ENCODE measurements at places on chromosomes 4 and X.

DNA sequence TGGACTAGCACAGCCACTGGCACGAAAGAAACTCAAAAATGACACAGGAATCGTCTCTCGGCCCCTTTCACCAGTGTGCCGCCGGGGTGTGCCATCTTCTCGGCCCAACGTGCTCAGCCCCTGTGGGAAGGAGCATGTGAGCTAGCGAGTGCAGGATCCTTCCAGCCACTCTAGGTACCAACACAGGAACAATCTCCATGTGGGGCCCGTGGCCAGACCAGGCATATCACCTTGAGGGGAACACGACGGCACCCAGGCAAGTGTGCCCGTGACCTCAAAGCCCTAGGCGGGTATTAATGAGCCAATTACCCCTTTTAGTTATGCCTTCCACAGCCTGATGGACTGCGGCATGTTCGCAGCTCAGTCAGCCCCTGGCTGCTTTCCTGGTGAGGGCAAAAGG lies 231.5 kb downstream of the FAT4 start:
- no peak for DNase-seq

GRCh38 chr4:73329300-73329699 lies 70.7 kb upstream of the ANKRD17 start:
- no peak for DNase-seq

DNA sequence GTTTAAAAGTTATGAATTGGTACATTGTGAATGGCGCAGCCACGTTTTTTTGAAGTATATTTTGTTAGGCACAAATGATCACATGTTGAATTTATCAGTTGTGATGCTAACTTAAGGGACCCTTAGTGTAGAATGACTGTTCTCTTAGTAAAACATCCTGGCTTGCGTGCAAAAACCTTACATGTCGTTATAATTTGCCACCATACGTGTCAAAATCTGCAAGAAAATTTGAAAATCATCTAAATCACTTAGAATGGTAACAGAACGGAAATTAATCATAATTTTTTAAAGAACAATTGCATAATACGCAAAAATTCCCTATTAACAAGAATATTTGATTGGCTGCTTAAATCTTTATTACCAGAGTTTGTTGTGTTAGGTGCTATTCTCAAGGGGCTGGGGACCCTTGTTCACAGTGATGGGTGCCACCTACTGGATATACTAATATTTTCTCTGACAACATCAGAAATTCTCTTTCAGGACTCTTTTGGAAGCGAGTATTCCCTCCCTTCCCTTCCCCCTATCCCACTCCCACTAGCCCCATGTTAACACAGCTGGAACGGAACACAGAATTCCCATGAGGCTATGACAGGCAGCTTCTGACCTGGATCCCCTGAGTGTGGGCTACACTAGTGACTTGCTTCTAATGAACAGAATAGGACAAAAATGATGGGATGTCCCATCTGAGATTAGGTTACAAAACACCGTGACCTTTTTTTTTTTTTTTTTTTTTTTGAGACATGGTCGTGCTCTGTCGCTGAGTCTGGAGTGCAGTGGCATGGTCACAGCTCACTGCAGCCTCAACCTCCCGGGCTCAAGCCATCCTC lies 71.8 kb downstream of the SUPT20HL2 start:
- DNase-seq: no peak

DNA sequence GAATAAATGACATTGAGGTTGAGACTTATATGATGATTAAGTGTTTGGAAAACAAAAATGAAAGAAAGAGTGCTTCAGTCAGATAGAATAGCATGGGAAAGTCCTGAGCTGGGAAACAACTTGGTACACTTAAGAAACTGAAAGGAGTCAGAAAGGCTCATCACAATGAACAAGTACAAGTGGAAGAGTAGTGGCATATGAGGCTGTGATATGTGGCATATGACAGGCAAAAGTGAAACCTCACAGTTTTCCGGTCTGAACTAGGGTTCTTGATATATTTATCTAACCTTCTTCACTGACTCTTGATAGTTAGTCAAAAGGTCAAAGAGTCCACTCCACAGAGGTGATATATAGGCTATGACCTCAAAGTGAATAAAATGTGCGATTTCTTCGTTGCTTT lies 537.1 kb upstream of the CXorf51A start:
- no peak for DNase-seq

- DNase-seq: no peak
Observed at GRCh38 chr4:126269106-126269505, 954.4 kb downstream of the FAT4 start.

DNA sequence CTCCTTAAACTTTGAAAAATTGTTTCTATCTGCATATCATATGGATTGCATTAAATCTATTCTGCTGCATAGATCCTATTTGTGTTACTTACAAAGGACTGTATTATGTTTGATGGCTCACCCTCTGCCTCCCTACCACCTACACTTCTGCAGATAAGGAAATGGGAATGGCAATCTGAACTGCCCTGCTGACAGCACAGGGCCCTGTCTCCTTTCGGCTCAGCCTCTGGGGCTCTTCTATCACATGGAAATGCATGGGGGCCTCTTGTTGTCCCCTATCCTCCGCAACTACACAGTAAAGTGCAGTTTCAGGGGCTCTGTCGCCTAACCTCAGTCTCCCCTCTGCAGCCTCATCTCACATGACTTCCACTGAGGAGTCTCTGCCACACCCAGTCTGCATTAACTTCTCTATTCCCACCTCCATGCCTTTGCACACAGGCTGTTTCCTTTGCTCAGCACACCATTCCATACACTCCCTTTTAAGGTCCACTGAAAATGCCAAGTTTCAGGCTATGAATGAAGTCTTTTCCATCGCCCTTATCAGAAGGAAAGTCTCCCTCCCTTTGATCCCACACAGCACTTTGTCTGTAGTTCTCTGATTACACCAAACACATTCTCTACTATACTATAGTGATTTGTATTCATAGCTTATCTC lies 12.5 kb downstream of the RELL1 start:
- DNase-seq: no peak

- no peak for DNase-seq
Observed at GRCh38 chr4:111209706-111210105, 586.8 kb upstream of the PITX2 start.

GRCh38 chrX:129626026-129626425 lies 28.7 kb downstream of the APLN start:
- peak; percentile 61 for DNase-seq

DNA sequence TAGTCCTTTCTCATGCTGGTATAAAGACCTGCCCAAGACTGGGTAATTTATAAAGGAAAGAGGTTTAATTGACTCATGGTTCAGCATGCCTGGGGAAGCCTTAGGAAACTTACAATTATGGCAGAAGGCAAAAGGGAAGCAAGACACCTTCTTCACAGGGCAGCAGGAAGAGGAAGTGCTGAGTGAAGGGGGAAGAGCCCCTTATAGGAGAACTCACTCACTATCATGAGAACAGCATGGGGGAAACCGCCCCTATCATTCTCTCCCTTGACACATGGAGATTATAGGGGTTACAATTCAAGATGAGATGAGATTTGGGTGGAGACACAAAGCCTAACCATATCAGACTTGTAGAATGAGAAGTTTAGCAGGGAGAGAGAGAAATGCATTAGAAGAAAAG lies 373.3 kb upstream of the DIAPH2 start:
- no peak for DNase-seq

DNA sequence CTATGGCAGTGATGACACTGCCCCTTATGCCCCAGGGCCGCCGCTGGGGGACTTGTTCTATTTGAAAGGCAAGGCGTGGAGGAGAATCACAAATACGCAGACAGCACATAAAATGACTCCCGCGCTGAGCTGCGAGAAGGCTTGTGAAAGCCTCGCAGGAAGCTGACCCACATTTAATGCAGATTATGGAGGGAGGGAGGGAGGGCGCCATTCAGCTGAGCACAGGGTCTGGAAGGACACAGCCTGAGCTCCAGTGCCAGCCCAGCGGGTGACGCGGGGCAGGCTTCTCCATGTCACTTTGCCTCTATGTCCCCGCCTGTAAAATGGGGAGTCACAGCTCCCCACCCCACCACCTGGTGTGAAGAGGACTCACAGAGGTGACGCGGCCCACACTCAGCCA lies 14.3 kb downstream of the ABLIM2 start:
- peak; percentile 28 for DNase-seq

DNA sequence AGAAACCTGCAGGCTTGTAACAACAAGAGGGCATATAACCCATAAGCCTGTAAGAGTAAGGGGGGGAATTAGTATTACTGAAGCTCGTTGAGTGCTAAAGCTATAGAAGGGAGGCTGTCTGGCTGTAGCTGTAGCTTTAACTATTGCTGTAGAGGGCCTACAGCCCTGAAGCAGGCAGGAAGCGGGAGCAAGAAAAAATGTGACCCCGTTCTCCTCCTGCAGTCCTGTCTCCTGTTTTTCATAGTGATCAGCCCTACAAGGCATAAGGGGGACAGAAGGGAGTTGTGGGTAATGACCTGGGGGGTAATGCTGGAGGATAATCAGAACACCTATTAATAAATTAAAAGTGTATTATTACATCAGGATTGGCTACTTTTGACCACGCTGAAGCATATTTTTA lies 206.9 kb upstream of the MAB21L2 start:
- no peak for DNase-seq

DNA sequence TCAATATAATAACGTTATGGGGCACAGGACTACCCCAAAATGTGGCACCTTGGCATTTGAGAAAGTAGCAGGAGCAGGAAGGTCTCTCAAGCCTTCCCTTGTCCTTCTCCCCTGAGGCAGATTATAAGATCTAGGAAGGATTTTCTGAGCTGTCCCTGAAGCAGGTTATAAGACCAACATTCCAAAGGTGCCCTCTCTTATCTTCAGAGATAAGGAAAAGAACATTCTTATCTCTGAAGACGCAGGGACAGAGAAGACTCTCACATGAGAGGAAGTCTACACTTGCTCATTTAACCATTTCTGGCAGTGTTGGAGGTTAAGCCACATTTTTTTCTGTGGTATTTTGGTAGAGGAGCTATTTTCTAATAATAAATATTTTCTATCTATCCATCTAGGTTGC lies 437.9 kb upstream of the MAOA start:
- no peak for DNase-seq

- no peak for DNase-seq
Observed at GRCh38 chr4:47882228-47882627, 32.2 kb downstream of the NFXL1 start.

DNA sequence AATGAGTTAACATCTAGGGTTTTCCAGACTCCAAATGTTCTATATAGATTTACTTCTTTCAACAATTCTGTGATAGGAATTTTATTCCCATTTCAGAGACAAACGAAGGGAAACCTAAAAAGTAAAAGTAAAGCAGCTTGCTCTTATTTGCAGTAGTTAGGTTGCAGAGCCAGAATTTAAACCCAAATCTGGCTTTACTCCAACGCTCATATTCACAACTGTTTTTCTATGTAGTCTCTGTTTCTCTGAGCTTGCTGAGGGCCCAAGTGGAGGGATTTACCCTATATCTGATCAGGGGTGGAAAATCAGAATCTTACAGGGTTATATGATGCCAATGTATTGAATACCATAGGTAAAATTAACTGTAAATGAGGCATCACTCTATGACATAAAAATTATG lies 599.1 kb upstream of the GRIA3 start:
- no peak for DNase-seq

DNA sequence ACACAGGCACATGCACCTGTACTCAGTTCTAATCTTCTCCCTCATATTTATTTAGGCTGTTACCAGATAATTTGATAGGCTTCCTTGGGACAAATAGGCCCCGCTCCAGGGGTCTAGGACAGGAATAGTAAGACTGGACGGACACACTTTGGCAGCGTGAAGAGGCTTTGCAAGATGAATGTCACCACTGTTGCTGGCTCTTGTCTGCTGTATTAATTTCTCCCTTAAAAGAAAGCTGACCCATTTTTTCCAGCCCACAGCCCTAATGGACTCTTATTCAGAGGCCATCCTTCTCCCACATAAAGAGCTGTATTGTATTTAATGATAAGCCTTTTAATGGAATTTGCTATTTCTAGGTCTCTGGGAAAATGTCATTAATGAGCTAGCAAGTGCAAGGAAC lies 18.0 kb downstream of the FAM184B start:
- DNase-seq: no peak

DNA sequence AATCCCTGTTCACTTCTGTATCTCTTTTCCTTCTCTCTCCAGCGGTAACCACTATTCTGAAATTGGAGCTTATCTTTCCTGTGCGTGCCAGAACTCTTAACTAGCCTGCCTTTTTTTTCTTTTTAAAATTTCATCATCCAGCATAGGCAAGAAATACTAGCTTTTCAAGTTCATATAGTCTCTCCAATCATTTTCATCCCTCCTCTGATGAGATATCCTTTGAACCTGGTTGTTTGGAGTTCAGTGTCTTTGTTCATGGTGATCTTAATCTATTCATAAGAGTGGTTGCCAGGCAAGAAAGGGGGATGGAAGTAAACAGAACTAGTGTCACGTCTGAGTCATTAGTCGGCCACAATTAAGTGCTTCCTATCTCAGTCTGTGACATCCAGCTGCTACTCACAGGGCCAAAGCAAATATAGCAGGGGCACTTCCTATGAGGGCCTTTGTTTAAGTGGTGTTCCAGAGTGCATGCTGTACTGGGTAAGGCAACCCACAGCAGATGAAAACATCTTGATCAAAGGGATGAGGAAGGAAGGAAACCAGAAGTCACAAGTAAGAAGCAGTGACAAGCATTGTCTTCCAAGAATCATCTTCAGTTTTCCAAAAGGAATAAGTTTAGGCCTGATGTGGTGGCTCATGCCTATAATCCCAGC lies 56.4 kb upstream of the XIAP start:
- peak; percentile 25 for DNase-seq

DNA sequence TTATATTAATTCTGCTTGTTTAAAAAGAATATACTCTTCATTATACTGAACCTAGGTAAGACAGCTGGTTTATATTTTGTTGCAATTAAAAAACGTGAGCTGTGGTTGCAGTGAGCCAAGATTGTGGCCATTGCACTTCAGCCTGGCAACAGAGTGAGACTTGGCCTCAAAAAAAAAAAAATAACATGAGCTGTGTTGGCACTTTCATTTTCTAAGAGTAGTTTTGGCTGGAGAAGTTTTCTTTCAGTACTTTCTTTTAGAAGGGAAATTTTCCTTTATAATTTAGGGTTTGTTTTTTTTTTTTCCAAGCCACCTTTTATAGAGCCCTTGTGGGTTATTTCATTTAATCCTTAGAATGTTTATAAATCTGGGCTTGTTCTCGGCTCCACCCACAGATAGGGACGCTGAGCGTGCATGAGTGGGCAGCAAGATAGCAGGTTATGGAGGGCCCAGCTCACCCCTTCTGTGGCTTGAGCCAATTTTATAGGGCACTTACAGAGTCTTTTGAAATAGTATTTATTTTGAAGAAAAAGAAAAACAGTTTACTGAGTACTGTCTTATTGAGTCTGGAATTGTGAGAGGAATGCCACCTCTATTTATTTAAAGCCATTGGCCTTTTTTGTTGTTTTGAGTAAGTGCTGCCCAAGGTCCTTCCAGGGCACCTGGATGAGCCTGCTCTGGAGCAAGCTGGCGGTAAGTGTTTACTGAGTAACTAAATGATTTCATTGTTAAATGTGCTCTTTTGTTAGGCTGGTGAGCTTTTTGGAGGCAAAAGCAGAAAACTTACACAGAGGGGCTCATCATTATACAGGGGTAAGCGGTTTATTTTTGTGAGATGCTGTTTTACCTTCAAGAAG lies 60.9 kb downstream of the HTT start:
- no peak for DNase-seq

GRCh38 chrX:130728208-130728607 lies 174.8 kb downstream of the ENOX2 start:
- DNase-seq: no peak

GRCh38 chrX:150548684-150549083 lies 19.7 kb upstream of the MTM1 start:
- DNase-seq: no peak
